Natural killer cell (primary cell): ENCODE measurements at places on chromosomes 1 and 21. TPM values are rescaled to one million over a fixed set of nuclear protein-coding genes. Genes with fewer than 3 reads are reported as not detected.

DNA sequence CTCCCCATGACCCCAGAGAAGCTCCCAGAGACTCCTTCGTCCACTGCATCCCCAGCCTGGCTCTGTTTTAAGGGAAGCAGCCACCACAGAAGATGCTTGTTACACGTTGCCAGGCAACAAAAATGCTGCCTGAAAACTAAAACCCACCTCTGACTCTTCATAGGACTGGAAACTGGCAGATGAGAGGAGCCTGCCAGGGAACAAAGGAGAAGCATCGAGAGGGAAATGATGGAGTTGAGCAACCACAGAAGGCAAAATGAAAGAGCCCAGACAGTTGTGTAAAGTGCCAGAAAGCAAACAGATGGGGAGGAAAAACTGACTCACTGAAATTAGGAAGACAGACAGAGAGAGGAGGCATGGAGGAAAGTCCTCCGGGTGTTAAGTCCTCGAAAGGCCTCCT is 118.4 kb downstream of the KCNN3 start:
- DNase-seq: no peak

DNA sequence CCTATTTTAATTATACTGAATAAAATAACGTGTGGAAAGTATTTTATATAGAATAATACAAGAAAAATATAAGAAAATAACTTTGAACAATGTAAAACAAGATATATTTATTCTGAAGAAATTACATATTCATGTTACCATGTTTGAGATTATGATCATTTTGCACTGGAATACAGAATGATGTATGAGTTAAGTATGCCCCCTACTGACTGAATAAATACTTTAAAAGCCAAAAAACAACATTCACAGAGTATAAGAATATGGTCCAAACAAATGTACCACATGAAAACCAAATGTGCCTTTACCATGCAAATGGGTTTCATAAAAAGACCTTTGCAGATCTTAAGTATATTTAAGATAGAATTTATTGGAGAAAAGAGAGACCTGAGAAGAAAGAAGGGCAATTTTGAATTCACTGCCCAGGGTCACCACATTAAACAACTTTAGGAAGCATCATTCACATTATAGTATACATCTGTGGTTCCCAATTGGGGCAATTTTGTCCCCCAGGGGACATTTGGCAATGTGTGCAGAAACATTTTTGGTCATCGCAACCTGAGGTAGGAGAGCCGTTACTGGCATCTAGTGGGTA is 136.6 kb upstream of the GFI1 start:
- DNase-seq: no peak

DNA sequence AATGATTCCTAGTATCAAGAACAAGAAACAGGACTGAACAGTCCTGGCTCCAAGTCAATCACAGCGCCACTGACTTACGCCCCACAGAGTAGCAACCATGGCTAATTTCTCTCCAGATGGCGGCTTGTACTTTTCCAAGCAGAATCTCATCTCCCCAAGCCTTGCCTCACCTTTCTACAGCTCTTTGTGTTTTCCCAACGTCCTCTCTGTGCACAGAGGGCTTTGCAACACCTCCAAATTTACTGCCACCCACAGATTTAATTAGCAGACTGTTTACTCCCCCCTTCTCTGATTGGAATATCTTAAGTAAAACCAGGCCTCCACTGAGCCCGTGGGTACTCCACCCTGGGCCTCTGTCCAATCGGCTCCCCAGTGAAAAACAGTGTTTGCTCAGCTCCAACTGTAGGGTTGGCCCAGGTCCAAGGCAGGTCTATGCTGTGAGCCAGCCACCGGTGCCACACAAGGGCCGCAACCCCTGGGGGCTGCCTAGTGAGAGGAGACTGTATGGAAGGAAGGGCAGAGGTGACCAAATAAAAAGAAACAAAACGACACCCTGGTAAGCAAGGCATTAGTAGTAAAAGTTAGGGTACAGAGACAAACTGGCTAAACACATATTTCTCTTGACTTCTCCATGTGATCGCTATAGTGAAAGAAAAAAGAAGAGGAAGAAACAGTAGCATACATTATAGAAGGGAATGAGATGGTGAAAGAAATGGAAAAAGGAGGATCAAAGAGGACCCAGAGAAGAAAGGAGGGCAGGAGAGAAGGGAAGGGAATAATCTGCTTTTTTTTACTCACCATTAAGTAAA is 128.4 kb upstream of the SOD1 start:
- no peak for DNase-seq

DNA sequence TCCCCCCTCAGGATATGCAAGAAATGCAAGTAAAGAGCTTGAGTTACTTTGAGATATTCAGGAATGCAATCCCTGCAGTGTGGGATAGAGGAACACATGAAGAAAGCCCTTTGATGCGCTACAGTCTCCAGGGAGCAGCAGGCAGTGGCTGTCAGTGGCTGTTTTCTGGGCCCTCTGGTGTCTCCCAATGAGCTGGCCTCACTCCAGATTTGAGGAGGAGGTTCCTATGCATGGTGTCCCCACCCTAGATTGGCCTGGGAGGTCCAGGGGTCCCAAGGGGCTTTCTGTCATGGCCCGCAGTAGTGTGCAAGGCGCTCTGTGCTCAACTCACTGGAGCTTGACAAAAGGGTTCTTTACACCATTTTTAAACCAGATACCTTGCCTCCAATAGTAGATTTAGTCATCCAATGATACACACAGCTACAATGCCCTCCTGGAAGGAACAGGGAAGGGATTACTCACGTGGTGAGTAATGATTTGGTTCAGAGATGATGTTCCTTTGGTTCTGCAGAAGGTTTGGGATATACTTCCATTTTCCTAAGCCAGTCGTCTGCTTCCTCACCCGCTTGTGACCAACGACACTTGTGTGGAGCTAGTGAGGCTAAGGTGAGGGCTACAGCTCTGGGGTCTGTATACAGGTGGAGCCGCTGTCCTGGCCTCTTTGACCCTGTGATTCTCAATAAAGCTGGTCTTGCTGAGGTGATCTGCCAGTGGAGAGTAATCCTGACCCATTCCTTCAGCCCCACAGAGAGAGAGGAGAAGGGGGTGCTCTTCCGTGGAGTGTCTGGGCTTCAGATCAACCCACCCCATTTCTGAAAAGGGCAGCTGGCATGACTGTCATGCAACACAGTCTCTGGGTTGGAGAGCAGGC is 6.6 kb downstream of the BATF3 start:
- no peak for DNase-seq

- DNase-seq: peak; percentile 52
Observed at GRCh38 chr1:109910123-109910962, at the start of gene CSF1. Gene CSF1 (plus strand): TSS chr1:109910849. CDS start chr1:109911024, 175 bp downstream.

DNA sequence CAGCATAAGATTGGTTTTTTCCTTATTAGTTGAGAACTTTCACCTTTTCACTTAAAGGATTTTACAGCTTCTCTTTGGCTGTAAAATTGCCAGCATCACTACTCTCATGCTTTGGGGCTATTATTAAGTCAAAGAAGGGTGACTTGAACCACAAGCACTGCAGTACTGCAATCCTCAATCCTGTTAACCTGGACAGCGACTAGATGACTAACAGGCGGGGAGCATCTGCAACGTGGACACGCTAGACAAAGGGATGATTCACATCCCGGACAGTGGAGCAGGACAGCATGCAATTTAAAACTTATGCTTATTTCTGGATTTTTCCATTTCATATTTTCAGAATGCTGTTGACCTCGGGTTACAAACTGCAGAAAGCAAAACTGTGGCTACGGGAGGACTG is 8.1 kb downstream of the ARV1 start:
- no peak for DNase-seq

DNA sequence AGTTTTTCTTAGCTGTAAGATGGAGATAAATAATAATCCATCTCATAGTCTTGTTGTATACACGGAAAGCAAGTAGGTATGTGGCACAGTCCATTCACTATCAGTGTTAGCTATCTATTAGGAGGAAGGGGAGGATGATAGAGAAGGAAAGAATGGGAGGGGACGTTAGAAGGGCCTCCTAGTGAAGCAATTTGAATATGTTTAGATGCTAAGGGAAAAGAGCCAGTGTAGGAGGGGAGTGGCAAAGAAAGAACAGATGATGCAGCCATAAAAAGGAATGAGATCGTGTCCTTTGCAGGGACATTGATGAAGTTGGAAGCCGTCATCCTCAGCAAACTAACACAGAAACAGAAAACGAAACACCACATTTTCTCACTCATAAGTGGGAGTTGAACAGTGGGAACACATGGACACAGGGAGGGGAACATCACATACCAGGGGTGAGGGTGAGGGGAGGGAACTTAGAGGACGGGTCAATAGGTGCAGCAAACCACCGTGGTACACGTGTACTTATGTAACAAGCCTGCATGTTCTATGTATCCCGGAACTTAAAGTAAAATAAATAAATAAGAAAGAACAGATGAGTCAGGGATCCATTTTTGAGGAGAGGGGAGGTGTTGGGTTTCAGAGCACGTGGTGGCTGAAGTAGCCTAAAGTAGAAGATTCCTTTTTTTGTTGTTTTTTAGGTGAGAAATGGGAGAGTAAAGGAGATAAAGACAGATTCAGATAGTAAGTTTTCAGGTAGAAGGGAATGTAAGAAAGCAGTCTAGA is 124.1 kb downstream of the POU2F1 start:
- no peak for DNase-seq

- no peak for DNase-seq
Observed at GRCh38 chr1:54882519-54882918, 4.5 kb downstream of the DHCR24 start.

GRCh38 chr1:7606096-7606495 is 165.0 kb upstream of the VAMP3 start:
- no peak for DNase-seq

Gene VSIG8
- total RNA-seq: not detected

Gene CELA2B
- total RNA-seq: not detected

Gene GPR25
- 2.7 TPM for total RNA-seq

Gene KIF2C
- total RNA-seq: 0.93 TPM

Gene PDC
- not detected for total RNA-seq

Gene RIMKLA
- total RNA-seq: 0.45 TPM

Gene PADI2
- total RNA-seq: 2.5 TPM

Gene TMEM240
- 0.83 TPM for total RNA-seq

Gene AMY1A
- not detected for total RNA-seq
